Muscle of back (tissue), 13 donors: ENCODE measurements at places on chromosomes 16 and 17.

- peak; percentile 69 for DNase-seq
Observed at GRCh38 chr17:18186627-18186982, 3.0 kb downstream of the ALKBH5 start.

DNA sequence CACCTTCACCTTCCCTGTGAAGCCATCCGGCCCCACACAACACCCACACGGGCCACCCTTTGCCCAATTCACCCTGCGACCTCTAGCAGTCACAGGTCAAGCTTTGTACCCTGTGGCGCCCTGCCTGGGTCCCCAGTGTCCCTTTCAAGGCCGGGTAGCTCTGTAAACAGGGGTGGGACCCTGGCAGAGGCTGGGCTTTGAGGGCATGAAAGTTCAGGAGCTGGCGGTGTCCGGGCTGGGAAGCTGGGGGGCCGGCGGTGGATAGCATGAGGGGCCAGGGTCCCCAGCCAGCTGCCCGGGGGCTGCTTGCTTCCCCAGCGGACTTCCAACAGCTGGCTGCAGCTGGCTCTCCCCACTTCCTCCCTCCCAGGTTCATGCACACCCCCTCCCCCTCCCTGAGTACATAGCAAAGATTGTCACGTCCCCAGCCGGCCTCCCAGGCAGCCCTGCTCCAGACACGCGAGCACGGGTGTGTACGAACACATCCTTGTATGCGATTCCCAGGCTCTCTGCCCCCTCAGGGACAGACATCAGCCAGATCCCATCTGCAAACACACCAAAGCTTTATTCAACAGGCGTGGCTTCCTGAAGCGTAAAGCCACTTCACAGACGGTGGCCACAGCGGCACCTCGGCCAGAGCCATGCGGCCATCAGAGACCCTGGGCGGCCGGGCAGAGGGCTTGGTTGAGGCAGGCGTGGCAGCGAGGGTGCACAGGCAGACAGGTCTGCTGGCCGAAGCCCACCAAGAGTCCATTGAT lies 8.2 kb downstream of the NTHL1 start:
- peak; percentile 76 for DNase-seq

GRCh38 chr17:82202981-82203380 lies 9.7 kb downstream of the CCDC57 start:
- no peak for DNase-seq

- DNase-seq, result no peak
Observed at GRCh38 chr17:81076141-81076679, 41.3 kb downstream of the BAIAP2 start.

DNA sequence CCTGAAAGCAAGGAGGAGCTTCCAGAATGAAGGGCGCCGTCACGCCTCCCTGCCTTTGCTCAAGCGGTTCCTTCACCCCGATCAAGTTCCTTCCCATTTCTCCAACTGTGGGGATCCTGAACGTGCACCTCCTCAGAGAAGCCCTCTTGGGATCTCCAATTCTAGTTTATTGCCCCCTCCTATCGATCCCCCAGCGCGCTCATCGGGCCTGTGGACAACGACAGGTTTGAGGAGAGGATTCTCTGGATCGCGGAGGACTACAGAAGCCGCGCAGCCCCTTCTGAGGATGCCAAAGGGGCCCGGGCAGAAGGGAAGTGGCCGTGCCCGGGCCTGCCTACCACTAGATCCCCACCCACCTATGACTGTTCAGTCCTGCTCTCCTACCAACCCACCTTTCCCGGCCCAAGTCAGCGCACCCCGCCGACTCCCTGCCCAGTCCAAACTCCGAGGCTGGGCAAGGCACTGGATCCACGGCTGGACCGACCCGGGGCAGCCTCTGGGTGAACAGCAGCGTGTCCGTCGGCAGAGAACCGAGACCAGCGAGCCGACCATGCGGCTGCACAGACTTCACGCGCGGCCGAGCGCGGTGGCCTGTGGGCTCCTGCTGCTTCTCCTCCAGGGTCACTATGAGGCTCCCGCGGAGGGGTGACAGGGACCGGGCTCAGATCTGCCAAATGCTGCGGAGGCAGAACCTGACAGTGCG lies 12.8 kb upstream of the CES3 start:
- DNase-seq, result no peak

GRCh38 chr16:58652741-58653140 lies 23.1 kb upstream of the CNOT1 start:
- no peak for DNase-seq

GRCh38 chr16:2736476-2737237 lies 15.8 kb upstream of the SRRM2 start:
- DNase-seq, result no peak

DNA sequence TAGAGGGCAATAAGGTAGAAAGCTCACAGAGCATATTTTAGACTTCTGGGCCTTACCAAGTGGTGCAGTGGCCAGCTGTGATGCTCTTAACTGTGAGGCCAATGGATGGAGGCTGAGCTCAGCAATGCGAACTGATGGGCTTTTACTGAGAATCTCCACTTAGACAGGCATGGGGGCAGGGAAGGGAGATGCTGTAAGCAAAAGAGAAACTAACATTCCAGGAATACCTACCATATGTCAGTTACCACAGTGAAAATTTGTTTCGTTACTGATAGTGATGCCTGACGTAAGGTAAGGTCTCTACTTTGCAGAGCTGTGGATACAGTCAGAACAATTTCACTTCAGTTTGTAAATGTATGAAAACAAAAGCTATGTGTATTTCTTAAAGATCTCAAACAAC lies 250.6 kb upstream of the ZFHX3 start:
- no peak for DNase-seq

DNA sequence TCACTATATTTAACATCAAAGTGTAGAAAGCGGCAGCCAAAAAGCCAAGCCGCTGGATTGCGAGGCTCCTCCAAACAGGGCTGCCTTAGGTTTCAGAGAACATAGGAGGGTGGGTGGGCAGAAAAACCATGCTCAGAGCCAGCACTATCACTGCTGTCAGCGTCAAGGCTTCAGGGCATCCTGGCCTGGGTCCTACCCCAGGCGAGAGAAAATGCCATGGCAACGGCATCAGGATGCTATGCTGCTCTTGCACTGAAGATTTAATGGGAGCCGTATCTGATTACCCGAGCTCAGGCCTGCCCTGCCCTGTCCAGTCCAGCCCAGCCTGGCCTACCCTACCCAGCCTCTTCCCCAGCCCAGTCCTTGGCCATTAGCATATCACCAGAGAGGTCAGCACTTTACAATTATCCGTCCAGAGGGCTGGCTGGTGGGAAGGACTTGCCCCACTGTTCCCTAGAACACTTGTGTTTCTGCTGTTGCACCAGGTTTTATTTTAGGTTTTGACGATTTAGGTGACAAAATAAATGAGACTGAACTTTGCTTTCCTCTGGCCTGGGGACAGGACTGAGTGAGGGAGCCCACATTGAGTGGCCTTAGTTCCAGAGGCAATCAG lies 61.1 kb downstream of the TOM1L2 start:
- DNase-seq, result no peak

DNA sequence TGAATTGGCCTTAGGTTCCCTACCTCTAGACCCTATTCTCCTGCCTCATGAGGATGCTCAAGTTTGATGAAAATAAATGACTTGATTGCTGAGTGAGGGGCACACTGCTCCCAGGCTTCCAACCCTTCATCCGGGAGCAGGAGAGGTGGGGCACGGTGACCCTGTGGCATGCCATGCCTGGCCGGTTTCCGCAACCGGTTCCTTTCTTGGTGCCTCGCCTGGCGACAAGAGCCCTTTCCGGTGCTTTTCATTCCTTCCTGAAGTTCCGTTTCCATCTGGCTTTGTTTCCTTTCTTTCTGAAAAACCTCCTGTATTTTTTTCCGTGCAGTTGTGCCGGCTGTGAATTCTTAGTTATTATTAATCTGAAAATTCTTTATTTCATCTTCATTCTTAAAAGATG lies 27.7 kb downstream of the CRAMP1 start:
- DNase-seq, result no peak

- DNase-seq, result no peak
Observed at GRCh38 chr17:11944587-11944986, 52.7 kb downstream of the ZNF18 start.
